ENCODE measurements at places on chromosomes 13 and 19. TPM values are rescaled to one million over a fixed set of nuclear protein-coding genes. Genes with fewer than 3 reads are reported as not detected.

HIPK4 gene
- under 0.01 TPM for total RNA-seq

CEACAM4 gene
- total RNA-seq = 0.52 TPM

B3GNT8 gene
- total RNA-seq = 0.94 TPM

- DNase-seq = no peak
Observed at GRCh38 chr13:53241891-53242348, 213.3 kb downstream of the OLFM4 start.

- DNase-seq = no peak
Observed at GRCh38 chr13:62209529-62209928, 793.9 kb upstream of the PCDH20 start.

SMIM7 gene
- total RNA-seq = 79.0 TPM

GRCh38 chr19:16660763-16661479, at the start of gene TMEM38A:
TMEM38A (plus strand) TSS chr19:16661139; CDS start chr19:16661218, 79 bp downstream.
- DNase-seq = no peak

RNF113B gene
- total RNA-seq = not detected

- DNase-seq = no peak
Observed at GRCh38 chr19:27770095-27770494, 1442.9 kb downstream of the UQCRFS1 start.
